Sigmoid colon (tissue), 7 donors: ENCODE measurements at places on chromosomes 7 and 10. TPM values are rescaled to one million over a fixed set of nuclear protein-coding genes. Genes with fewer than 3 reads are reported as not detected.

- H3K27me3 ChIP-seq, result no peaks in the 10 kb centered on the region
- H3K4me3 ChIP-seq, result no peak overlapping the region
- peaks cover 13% of the 10 kb centered on the region for H3K4me1 ChIP-seq
- no peak overlapping the region for H3K27ac ChIP-seq
- no peaks in the 10 kb centered on the region for H3K36me3 ChIP-seq
Observed at GRCh38 chr10:4202938-4203337, 417.9 kb upstream of the KLF6 start.

The RPEL1 gene
- 0.03 TPM for polyA plus RNA-seq

DNA sequence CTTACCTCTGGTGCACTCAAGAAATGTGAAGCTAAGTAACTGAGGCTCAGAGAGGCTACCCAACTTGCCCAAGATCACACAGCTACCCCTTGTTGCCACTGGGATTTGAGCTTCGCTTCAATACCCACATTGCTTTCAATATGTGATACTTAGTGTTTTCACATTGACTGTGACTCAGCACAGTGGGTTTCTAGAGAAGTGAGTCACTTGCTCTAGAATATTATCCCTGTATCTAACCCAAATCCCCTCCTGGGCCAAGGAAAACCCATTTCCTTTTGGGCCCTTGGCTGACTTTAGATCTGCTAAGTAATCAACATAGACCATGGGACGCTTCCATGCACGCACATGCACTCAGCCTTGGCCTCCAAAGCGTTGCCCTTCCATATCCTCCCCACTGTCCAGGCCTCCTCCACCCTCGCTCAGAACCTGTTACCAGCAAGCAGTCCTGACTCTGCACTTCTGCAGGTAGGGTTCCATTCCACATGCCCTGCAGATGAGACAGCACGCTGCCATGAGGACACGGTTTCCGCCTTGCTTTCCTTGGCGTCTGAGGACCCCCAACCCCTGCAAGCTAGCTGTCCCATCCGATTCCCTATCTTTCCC is 87.7 kb upstream of the CHST15 start:
- H3K27me3 ChIP-seq, result no peaks in the 10 kb centered on the region
- no peak for DNase-seq
- H3K27ac ChIP-seq, result no peak overlapping the region
- H3K4me1 ChIP-seq, result no peaks in the 10 kb centered on the region

- H3K27me3 ChIP-seq, result no peaks in the 10 kb centered on the region
- peak; percentile 55 for DNase-seq
- no peak overlapping the region for H3K4me3 ChIP-seq
- no peak overlapping the region for H3K27ac ChIP-seq
- no peaks in the 10 kb centered on the region for H3K36me3 ChIP-seq
Observed at GRCh38 chr7:124130-124949, 68.0 kb upstream of the FAM20C start.

DNA sequence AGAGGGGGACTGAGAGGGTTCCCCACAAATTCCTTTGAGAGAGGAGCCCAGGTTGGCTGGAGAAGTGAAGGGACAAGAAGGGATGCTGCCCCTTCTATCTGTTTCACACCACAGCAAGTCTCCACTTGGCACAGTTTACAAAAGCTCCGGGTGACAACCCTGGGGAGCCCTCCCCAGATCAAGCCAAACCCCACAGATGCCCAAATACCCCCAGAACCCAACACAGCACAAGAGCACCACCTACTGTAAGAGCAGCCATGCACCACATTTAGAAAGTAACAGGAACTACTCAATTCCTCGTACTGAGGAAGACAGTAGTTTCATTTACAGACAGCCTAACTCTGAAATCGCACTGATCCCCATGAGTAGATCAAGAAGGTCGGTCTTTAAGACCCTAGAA is 67.8 kb upstream of the ATP6V0A4 start:
- H3K4me3 ChIP-seq, result no peak overlapping the region
- H3K4me1 ChIP-seq, result no peaks in the 10 kb centered on the region
- H3K27ac ChIP-seq, result no peak overlapping the region
- DNase-seq, result no peak
- H3K36me3 ChIP-seq, result peaks cover 3% of the 10 kb centered on the region
- no peaks in the 10 kb centered on the region for H3K27me3 ChIP-seq

GRCh38 chr10:118569241-118569881 is 26.1 kb downstream of the PRLHR start:
- no peaks in the 10 kb centered on the region for H3K36me3 ChIP-seq
- H3K4me1 ChIP-seq, result no peaks in the 10 kb centered on the region
- no peak for DNase-seq
- H3K4me3 ChIP-seq, result no peak overlapping the region
